ENCODE measurements at places on chromosomes 16 and 17. TPM values are rescaled to one million over a fixed set of nuclear protein-coding genes. Genes with fewer than 3 reads are reported as not detected.

The TLCD3B gene
- total RNA-seq: 0.31 TPM

The RND2 gene
- total RNA-seq: 0.19 TPM

The SLC13A5 gene
- total RNA-seq: 0.06 TPM

The ZC3H18 gene
- total RNA-seq: 51.5 TPM

The CSH1 gene
- total RNA-seq: not detected

The RAMP2 gene
- total RNA-seq: 0.63 TPM

The MEOX1 gene
- total RNA-seq: not detected

The SLC38A8 gene
- not detected for total RNA-seq

The PPP1R27 gene
- 0.39 TPM for total RNA-seq

The GJD3 gene
- 0.86 TPM for total RNA-seq

The C16orf86 gene
- not detected for total RNA-seq

The FAM171A2 gene
- total RNA-seq: 2.5 TPM

The MYH2 gene
- total RNA-seq: not detected

The OR1D2 gene
- not detected for total RNA-seq

The SF3B3 gene
- 141 TPM for total RNA-seq

The LIMD2 gene
- total RNA-seq: 10.6 TPM

The WWP2 gene
- total RNA-seq: 23.3 TPM

The NPIPA8 gene
- 0.37 TPM for total RNA-seq

The ACSM5 gene
- total RNA-seq: not detected

The CCL4 gene
- total RNA-seq: not detected

The RTN4RL1 gene
- total RNA-seq: 9.3 TPM

The PLK1 gene
- 153 TPM for total RNA-seq

The CAPNS2 gene
- not detected for total RNA-seq

The TMEM235 gene
- not detected for total RNA-seq

The KRTAP4-1 gene
- 0.38 TPM for total RNA-seq

The TSPOAP1 gene
- not detected for total RNA-seq

The ZDHHC1 gene
- 7.1 TPM for total RNA-seq

The KRT24 gene
- total RNA-seq: not detected

The PIGW gene
- total RNA-seq: 23.2 TPM

The EPX gene
- total RNA-seq: not detected

The HP gene
- not detected for total RNA-seq

The ZFPM1 gene
- total RNA-seq: 8.1 TPM

The CCL11 gene
- total RNA-seq: not detected
